ENCODE measurements at places on chromosomes 12 and 14. TPM values are rescaled to one million over a fixed set of nuclear protein-coding genes. Genes with fewer than 3 reads are reported as not detected.

CELA1 gene
- total RNA-seq: not detected

CARMIL3 gene
- total RNA-seq: 18.8 TPM

RAB2B gene
- 56.7 TPM for total RNA-seq

NANOG gene
- not detected for total RNA-seq

STYX gene
- total RNA-seq: 29.8 TPM
